ENCODE measurements at places on chromosomes 7 and 10.

- no peak for DNase-seq
Measured at GRCh38 chr10:131205556-131205955, 106.0 kb downstream of the TCERG1L start.

GRCh38 chr7:16318989-16319915 lies 102.1 kb downstream of the CRPPA start:
- no peak for DNase-seq

DNA sequence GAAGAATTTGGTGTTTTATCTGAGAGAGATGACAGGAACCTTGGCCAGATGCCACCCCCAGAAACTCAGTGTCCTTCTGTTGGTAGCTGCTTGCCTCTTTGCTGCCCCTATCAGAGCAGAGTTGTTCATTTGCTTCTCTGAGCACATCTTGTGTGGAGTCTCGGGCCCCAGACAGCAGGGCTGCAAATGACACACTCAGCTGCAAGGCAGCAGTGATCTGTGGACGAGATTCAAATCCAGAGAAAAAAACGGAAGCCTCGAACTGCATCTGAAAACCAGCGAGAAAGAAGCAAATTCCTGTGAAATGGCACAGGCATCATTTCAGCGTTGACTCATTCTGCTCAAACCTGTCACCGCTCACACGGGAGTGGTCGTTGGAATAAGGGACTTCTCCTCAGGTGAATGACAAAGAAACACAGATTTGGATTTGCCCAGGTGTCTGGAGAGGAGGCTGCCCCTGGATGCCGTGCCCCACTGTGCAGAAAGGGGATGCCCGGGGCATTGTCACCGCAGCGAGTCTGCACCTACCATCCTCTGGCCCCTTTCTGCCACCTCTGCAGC lies 144.7 kb downstream of the PFKFB3 start:
- DNase-seq, result no peak

GRCh38 chr7:122136078-122136477 lies 8.0 kb downstream of the AASS start:
- no peak for DNase-seq

DNA sequence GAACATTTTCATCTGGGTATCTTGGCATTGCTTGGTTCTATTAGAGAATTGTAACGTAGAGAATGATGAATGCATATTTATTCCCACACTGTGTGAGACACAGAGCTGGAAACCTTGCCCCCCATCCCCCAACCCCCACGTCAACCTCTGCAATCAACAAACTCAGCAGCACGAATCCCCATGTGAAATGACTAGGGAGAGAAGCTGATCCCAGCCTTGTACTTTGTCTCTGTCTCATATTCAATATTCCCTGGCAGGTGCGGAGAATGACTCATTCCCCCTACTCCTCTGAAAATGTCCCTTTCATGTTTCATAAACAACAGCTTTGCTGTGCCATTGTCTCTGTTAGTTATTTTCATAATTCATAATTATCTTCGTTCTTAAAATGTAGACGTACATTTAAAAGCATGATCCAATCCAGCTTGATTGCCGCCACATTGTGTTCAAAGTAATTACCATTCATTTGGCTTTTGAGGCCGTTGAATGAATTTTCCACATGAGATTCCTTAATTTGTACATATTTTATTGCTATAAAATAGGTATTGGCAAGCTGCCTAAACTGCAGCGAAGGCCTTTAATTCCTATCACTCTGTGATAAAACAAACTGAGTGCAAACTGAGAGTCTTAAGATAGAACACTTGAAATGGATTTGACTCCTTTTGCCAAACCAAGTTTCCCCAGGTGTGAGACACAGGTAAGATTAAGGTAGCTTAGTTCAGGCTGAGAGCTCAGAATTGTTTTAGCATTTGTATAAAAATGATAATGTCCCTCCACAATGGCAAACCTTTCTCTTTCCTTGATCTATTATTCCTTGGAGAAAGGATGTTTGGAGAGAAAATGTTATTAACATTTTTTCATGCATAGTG lies 920.2 kb downstream of the TYW1 start:
- DNase-seq, result no peak

DNA sequence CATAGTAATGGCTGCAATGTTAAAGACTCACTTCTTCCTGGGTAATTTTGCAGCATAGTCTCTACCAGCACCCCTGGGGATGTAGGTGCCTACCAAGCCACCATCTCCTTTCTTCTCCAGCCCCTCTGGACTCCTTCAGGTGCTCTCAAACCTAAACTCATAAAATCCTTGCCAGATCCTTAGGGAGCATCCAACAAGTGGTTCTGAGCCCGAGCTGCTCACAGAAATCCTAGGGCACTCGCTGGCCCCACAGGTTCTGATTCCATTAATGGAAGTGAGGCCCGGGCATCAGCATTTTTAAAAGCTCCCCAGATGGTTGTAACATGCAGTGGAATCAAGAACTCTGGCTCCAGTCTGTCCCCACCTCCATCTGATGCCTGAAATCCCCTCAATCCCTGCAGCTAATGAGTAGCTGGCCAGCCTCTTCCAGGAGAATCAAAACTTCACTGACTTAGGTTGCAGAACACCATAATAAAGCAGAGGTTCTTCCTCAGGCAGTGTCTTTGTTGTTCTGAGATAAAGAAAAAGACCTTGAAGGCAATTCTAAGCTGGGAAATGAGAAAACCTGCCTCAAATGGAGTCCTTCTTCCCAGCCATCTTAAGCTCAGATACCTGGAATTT lies 336.8 kb downstream of the KCNMA1 start:
- DNase-seq, result no peak

DNA sequence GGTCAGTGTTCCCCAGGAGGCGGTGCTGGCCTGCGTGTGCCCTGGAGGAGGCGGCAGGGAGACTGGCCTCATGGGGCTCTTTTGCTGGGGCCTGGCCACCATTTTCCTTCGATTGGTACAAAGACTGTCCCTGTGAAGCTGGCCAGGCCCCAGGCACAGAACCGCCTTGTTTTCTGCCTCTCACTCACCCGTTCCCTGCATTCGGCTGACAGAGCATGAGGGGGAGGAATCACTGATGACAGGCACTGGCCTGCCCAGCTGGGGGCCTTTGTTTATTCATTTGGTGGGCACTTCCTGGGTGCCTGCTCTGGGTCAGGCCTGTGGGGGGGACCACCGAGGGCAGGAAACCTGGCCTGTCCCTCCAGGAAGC lies 139.2 kb downstream of the FAM53B start:
- DNase-seq, result no peak

- no peak for DNase-seq
Measured at GRCh38 chr7:98733036-98733435, 116.0 kb downstream of the NPTX2 start.

DNA sequence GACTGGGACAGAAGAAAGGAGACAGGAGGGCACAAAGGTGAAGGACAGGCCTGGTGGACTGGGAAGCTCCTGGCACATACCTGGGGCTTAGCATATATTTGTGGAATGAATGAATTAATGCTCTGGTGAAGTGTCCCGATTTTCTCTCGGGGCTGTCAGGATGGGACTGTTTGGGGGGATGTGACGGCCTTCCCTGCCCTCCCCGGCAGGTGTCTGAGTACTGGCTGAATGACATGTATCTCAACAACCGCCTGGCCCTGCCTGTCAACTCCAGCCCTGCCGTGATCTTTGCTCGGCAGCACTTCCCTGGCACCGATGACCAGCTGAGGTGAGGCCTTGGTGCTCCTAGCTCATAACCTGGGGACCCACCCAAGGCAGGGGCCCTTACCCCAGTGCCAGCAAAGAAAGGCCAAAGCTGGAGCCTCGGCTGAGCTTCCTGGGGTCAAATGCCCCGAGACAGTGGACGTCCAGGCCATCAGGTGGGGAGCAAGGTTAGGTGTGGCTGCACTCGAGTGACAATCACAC lies 6.5 kb downstream of the CHAT start:
- no peak for DNase-seq

GRCh38 chr10:82358486-82359099 lies 483.6 kb downstream of the NRG3 start:
- no peak for DNase-seq

GRCh38 chr10:99682032-99682431 lies 22.7 kb downstream of the ENTPD7 start:
- DNase-seq, result no peak

- no peak for DNase-seq
Measured at GRCh38 chr7:106462914-106463482, 178.2 kb upstream of the NAMPT start.

GRCh38 chr7:85021101-85021704 lies 165.7 kb downstream of the SEMA3D start:
- no peak for DNase-seq

- DNase-seq, result no peak
Measured at GRCh38 chr7:110827287-110827855, 263.6 kb upstream of the LRRN3 start.

DNA sequence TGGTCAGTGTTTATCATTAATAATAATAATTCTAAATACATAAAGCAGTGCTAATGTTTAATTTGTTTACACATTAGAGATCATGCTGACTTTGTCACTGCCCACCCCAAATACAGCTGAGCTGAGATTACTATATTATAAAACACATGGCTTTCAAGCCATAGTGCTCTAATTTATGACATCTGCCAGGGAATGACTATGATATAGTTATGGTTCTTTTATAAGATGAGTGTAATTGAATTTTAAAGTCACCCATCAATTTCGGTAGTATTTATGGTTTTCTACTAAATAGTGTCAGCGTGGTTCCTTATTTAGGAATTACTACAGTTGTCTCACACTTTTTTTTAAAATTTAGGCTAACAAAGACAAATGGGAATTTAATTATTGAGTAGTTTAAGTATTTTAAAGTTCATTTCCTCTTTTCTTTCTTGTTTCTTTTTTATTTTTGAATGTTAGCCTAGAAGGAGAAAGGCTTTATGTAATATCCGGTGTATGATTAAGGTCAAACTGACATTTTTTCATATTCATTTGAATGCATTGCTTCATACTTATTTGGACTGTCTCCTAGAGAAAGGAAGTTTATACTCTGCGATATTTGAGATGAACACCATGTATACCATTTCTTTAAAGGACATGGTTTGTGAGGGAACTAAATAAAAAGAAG lies 3.9 kb downstream of the CDK14 start:
- no peak for DNase-seq

- DNase-seq, result no peak
Measured at GRCh38 chr7:43196379-43196778, 83.9 kb downstream of the HECW1 start.

- DNase-seq, result no peak
Measured at GRCh38 chr10:18350340-18350739, 210.1 kb downstream of the CACNB2 start.

DNA sequence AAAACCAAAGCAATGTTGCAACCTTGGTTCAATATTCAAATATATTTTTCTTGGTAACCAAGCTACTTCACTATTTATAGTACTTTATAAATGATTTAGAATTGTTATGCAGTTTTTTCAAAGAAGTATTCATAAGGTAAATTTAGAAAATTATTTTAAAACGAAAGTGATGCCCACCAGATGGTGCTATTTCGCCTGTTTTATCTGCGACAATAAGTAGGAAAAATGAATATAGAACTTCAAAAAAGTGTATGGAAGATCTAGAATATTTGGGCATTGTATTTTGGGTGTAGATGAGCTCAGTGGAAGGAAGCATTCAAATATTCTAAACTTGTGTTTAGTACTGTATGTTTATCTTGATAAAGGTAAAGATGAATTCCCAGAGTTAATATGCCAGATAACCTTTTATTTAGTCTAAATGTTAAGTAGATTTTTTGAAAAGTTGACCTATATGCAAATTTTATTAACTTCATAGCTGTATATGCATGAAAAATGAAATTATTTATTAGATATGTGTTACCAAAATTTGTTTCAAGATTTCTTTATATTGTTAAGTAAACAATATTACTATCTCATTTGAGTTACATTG lies 93.2 kb downstream of the ADK start:
- DNase-seq, result no peak

DNA sequence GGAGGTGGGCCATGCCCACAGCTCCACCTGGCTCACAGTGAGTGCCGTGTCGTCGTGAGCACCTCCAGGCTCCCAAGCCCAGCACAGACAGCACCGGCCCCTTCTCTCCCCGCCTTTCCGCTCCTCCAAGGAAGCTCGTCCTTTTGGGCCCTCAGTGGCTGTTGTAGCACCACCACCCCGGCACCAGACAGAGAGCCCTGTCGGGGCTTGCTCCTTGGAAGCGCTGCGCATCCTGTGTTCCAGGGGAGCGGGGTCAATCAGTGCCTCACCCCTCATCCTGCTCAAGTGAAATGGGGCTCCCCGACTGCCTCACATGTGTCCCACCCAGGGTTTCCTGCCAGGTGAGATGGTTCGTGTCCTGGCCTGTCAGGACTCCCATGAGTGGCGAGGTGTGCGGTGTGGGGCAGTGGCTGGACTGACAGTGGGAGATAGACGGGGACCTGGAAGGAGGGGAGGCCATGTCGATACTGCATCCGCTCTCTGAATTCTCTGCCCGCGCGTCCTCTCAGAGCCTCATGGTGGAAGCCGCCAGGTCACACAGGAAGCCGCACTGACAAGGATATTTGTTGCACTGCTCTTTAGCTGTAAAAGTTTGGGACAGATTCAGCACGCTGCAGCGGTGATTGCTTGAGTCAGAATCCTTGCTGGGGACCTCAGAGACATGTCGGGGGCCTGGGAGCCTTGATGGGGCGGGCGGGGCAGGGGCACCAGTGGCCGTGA lies 107.1 kb downstream of the INPP5A start:
- DNase-seq, result no peak

DNA sequence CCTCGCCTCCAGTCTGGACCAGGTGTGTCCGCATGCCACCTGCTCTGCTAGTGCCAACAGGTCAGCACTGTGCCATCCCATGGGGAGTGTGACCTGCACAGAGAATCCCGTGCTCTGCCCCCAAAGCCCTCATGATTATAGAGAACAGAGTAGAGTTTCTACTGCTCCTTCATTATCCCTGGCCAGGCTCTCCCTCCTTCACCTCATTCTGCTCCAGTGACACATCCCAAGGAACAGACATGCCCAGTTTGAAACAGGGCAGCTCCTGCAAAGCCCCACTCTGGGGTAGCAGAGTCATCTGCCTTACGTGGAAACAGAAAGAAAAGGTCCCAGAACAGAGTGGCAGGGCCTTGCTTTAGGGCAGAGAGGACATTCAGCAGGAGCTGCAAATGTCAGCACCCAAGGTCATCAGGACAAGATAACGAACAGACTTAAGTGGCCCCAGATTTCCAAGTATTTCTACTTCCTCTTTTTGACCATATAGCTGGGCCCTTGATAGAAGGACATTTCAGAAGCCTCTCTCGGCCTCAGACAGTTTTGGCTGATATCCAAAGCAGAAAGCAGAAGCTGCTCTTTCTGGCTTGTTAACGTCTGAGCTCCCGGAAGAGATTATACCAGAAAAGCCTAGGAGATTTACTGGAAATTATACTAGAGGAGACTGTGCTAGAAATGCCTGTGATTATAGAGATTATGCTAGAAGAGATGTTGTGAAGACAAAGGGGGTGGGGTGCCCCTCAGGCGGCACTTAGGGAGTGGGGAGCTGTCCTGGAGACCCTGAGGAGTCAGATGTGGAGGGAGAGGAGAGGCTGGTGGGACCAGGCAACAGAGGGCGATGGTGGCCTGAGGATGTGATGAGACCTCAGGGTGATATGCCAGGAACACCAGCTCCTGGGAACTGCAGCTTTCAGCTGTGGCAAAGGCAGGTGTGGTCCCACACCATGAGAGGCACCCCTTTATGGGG lies 12.6 kb downstream of the TMEM176B start:
- no peak for DNase-seq

- DNase-seq, result no peak
Measured at GRCh38 chr7:28432105-28432504, 19.8 kb downstream of the CREB5 start.

- DNase-seq, result no peak
Measured at GRCh38 chr7:151905353-151905752, 28.4 kb upstream of the PRKAG2 start.

- no peak for DNase-seq
Measured at GRCh38 chr7:155210356-155210755, 87.3 kb upstream of the INSIG1 start.

- no peak for DNase-seq
Measured at GRCh38 chr7:44367475-44368043, 42.2 kb upstream of the CAMK2B start.
